ENCODE measurements at places on chromosomes 5 and 9.

GRCh38 chr5:58543723-58544122 is 39.2 kb upstream of the RAB3C start:
- DNase-seq = no peak

GRCh38 chr9:106075960-106076327 is 381.6 kb downstream of the TMEM38B start:
- no peak for DNase-seq

- no peak for DNase-seq
Measured at GRCh38 chr5:178426326-178427130, 163.7 kb downstream of the COL23A1 start.

- peak; percentile 40 for DNase-seq
Measured at GRCh38 chr5:169637085-169637548, at the start of gene DOCK2. DOCK2 (plus strand) TSS chr5:169637275; CDS start chr5:169637327, 52 bp downstream.

DNA sequence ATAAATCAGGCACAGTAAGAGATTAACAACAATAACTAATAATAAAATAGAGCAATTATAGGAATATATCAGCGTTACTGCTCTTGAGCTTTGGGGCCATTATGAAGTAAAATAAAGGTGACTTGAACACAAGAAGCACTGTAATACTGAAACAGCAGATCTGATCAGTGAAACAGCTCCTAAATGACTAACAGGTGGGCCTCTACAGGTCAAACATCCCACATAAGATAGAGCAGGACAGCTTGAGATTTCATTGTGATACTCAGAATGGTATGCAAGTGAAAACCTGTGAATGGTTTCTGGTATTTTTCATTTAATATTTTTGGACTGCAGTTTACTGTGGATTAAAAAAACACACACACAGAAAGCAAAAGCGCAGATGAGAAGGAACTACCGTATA is 24.0 kb upstream of the MAP3K1 start:
- no peak for DNase-seq

DNA sequence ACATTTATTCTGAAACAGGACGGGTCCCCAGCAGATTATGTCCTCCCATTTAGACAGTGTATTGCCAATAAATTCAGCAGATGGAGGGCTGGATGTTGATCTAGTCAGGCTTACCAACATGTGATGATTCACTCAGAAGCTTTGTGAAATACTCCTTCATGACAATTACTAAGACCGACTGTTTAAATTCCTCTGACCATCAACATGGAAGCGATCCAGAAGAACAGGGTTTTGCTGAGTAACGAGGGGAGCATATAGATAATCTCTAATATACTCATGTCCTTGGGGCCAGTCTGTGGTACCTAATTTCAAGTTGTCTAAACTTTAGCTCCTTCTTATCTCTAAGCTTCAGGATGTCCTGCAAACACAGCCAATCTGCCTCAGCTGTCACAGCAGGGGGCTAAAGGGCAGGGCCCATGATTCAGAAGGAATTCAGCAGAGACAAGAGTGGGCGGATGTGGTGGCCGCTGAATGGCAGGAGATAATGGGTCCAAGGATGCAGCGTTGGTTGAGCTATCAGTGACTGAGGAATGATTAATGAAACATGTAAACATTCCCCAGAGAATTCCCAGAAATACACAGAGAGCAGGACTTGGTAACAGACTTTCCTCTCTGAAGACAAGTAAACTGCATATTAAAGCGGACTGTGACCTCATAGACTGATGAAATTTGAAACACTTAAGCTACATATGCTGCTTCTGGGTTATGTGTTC is 109.4 kb downstream of the ANKRD55 start:
- DNase-seq = peak; percentile 49

- DNase-seq = no peak
Measured at GRCh38 chr9:137968235-137968634, 90.7 kb downstream of the CACNA1B start.

DNA sequence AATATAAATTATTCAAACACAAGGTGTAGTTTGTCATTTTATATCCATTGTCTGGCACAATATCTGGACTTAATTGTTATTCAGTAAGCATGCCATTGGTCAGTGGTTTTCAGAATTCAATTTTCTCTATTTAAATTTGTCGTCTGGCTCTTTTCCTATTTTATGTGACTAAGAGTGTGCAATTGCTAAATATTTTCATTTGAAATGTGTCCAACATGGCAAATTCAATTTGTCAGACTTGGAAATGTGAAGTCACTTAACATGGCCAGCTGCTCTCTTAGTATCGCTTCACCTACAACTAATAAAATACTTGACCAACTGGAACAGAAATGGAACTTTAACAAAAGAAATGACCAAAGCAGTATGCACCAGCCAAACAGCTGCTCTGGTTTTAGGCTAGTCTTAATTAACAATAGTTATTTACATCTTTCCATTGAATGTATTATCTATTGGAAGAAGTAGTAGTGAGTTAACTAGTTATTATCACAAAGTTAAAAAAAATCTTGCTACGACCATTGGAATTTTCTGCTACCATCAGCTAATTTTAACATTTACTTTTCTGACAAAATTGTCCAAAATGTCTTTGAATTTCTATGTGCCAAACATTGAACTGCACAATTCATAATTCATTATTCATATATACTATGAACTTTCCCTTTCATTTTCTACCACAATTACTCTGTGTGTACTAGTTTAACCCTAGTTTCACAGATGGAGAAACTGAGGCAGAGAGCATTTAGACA is 720.7 kb upstream of the FAM174A start:
- DNase-seq = no peak

- no peak for DNase-seq
Measured at GRCh38 chr9:69951411-69951810, 92.2 kb upstream of the MAMDC2 start.

GRCh38 chr5:9617221-9617620 is 12.9 kb downstream of the TAS2R1 start:
- DNase-seq = no peak
